ENCODE measurements at places on chromosomes 3 and 15.

GRCh38 chr3:152446495-152446894 lies 177.8 kb downstream of the MBNL1 start:
- no peak for DNase-seq

DNA sequence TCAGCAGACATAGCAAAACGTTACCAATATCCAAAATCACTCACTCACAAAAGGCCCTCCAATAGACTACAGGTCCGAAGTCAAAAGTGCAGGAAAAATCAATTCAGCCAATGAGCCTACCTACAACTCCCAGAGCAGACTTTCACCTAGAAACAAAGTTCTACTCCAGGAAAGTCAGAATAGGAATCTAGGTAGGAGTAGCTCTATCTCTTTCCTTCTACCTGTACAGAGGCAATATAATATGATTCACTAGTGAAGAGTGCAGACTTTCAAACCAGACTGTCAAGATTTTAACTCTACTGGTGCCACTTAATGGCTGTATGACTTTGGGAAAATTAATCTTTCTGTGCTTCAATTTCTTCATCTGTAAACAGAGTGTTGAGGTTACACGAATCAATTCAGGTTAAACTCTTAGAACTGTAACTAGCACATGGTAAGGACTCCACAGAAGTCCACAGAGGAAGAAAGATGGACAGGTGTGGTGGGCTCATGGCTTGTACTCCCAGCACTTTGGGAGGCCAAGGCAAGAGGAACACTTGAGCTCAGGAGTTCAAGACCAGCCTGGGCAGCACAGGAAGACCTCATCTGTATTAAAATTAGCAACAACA lies 9.4 kb downstream of the DCUN1D1 start:
- DNase-seq = no peak

- DNase-seq = no peak
These were observed 35.9 kb downstream of the PRR23E start for GRCh38 chr3:127228866-127229265.

GRCh38 chr3:17980863-17981262 lies 238.4 kb upstream of the TBC1D5 start:
- DNase-seq = no peak

DNA sequence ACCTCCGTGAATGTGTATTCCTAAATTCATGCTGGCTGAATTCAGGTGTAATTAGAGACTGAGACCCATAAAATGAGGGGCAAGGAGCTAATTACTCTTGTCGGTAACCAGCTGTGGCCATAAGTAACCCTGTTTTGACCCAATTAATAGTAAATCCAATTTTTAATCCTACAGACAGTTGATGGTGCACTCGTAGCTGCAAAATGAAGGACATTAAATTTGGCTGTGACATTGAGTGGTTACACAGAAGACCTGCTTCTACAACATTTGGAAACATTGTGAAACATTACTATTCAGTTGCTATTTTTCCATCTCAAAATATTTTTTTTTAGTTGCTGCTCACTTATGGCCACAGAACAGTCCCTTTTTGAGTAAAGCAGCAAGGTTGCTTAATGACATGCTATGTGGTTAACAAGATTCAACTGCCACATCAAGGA lies 33.0 kb downstream of the MBNL1 start:
- no peak for DNase-seq

GRCh38 chr15:65032801-65033537 lies 3.5 kb upstream of the MTFMT start:
- no peak for DNase-seq

DNA sequence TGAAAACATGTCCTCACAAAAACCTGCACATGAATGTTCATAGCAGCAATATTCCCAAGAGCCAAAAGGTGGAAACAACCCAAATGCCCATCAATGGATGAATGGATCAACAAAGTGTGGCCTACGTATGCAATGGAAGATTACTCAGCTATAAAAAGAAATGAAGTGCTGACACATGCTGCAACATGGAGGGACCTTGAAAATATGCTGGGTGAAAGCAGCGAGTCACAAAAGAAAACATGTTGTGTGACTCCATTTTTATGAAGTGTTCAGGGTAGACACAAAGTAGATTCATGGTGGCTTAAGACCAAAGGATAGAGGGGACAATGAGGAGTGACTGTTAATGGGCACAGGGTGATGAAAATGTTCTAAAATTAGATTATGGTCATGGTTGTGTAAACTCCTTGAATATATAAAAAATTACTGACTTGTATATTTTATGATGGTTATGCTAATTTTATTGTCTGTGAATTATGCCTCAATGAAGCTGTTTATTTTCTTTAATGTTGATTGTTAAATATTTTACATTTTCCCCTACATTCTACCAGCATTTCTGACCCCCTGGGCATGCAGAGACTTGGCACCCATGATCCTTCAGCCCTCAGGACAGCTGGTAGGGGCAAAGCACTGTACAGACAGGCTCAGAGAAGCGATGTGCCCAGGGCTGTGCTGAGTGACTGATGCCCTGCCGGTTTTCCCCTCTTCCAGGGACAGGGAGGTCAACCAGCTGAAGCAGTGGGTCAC lies 37.8 kb downstream of the CFAP100 start:
- no peak for DNase-seq

DNA sequence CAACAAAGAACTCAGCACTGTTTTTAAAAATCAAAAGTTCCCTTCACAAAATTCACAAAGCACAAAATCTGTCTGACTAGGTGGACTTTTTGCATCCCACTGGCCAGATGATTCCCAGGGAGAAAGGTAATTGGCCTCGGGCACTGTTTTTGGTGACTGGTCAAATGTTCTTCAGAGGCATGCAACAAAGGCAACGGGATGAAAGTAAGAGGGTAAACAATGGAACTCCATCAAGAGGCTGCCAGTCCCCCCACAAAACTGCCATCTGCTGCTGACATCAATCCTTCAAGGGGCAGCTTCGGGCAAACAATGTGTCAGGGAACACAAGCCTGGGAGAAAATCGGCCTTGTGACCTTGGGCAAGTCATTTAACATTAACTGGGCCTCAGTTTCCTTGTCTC lies 3.3 kb downstream of the SRGAP3 start:
- DNase-seq = no peak

GRCh38 chr3:107938143-107938542 lies 152.7 kb downstream of the CD47 start:
- no peak for DNase-seq

- no peak for DNase-seq
These were observed 316.8 kb upstream of the CTDSPL start for GRCh38 chr3:37544869-37545352.

DNA sequence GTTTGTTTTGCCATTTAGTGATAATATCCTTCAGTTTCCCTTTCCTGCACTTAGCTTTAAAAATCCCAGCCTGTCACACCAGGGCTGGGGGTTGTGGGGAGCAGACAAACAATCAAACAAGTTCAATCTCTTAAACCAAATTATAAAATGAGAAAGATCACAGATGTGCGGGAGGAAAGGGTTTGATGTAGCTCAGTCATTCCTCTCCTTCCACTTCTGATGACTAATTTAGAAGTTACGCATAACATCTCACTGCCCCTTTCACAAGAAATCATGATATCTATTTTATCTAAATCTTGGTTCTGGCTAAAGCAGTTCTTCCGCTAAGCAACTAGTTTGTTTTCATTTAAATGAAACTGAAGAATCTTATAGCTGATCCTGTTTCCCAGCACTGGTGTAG lies 34.1 kb upstream of the ATG7 start:
- DNase-seq = peak; percentile 17

DNA sequence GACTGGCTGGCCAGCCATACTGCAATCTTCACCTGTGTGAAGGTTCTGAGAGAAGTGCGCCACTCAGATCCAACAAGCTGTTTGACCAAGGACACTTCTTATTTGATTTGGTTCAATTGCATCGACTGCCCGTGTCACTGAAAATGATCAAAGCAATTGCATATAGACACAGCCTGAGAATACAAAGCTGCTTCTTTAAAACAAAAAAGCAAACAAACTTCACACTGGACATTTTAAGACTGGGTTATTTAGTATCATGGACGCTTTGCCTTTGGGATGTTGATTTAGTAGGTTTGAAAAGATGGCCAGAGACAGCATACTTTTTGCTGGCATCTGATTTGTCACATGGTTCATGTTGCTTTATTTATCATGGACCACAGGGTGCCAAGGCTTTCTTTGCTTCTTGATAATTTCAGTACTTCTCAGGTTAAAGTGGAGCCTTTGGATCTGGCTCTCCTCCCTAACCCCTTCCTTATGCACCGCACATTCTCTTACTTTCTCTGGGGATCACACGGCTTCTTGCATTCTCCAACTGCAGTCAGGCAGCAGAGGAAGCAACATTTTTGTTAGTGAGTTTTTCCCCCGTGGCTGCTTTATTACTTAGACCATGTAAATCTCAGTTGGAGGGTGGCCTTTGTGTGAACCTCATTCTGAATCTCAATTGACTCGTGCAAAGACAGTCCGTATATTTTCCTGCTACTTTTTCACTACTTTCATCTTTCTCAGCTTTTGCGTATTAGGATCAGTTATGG lies 151.0 kb downstream of the CD47 start:
- no peak for DNase-seq

DNA sequence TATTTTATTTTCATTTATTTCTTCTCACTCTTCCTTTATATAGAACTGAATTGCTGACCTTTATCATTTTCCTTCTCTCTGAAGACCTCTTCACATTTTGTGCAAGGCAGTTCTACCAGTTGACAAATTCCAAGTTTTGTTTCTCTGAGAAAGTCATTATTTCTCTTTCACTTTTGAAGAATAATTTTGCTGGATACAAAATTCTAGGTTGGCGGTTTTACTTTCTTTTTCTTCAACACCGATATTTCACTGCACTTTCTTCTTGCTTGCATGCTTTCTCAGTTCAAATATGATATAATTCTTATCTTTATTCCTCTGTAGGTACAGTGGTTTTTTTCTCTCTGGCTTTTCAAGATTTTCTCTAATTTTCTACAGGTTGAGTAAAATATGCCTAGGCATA lies 15.9 kb downstream of the RFX7 start:
- DNase-seq = no peak

GRCh38 chr3:65439641-65440284 lies 599.0 kb downstream of the MAGI1 start:
- DNase-seq = no peak

DNA sequence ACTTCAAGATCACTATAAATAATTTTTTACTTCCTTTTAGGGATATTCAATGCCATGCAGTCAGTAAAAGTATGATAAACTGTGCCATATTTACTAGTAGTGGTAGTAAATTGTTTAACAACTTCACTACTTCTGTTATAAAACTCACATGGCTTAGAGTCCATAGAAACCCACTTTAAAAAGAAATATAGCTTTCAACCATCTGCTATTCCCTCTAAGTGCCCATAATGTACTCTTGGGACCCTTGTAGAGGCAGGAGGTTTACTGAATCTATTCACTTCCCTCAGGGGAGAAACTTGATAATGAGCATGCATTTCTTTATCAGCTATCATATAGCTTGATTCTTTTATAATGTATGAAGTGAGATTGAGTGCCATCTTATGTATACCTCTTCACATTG lies 1448.4 kb upstream of the ALCAM start:
- no peak for DNase-seq

DNA sequence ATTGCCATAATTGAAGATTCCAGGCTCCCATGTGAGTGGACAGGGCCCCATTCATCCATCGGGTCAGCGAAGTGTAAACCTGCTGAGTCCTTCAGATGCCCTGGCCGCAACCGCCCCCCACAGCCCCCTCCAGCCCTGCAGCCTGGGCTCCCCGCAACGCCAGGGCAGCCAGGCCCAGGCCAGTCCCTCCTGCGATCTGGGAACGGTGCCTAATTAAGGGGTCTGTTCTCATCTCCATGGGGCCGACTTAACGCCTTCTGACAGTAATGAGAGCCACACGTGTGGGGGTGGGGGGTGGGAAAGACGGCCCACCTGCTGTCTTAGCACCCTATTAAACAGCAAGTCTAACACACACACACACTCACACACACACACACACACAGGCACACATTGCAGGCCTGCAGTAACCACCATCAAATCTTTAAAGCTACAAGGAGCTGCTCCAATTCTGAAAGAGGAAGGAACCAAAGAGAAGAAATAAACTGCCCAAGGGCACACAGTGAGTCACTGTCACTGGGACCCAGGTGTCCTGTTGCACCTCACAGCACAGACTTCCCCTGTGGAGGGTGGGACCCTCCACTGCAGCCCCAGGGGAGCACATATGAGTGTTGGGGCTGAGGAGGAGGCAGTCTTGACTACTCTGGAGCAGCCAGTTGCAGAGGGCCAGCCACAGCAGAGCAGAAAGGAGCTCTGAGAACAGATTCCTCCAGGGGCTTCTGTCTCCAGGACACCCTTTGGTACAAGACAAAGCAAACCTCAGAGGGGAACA lies 31.8 kb upstream of the HES1 start:
- DNase-seq = no peak

DNA sequence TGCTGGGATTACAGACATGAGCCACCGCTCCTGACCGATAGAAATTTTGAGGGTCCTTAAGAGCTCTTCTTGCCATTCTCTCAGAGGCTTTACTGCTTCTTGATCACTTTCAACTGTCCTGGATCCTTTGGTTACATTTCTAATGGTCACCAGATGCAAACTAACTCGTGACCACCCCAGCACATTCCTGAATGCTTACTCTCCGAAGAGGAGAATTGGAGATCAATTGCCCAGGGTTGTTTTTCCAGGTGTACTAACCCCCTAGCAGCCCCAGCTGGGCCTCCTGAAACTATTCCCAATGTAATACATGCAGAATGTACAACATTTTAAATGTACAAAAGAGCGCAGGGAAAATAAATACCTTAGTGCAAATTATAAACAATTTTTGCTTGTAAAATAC lies 65.1 kb upstream of the TBL1XR1 start:
- DNase-seq = no peak

GRCh38 chr3:194375473-194376240 lies 6.1 kb upstream of the LRRC15 start:
- DNase-seq = no peak

GRCh38 chr3:194381460-194381875 lies 11.9 kb upstream of the LRRC15 start:
- DNase-seq = no peak

GRCh38 chr3:169112153-169112892 lies 551.2 kb downstream of the MECOM start:
- no peak for DNase-seq

DNA sequence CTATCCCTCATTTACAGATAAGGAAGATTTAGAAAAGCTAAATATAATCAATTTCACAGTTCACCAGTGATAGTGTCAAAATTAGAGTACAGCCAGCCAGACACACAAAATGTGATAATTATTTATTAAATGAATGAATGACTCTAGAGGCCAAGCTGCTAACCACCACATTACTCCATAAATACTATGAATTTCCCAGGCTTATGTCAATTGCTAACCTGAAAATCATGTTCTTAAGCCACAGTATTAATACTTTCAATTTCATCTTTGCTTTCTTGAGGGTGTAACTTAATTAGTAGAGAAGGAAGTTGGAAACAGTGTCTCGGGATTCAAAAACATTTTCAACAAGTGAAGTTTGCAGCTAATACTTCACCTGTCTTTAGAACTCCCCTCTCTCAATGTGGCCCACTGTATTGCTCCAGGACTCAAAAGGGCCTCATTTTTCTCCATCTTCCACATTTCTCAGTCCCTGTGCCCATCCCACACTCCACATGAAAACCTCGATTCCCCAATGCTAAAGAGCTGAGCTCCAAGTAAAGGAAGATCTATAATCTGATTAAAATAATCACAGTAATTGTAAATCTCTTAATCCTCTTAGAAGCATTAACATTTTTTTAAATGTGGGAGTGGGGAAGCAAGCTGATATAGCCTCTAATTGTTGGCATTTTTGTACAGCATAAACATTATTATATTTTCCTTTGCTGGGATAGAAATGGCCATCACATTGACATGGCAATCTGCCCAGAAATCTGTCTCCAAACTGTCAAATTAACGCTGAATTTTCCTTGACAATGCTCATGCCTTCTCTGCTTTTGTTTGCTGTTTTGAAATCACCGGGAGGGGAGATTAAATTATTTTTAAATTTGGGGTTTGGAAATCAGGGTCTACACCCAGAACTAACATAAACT lies 765.1 kb downstream of the ROBO1 start:
- DNase-seq = no peak

All from activated T-cell treated with anti-CD3 and anti-CD28 coated beads for 24 hours (primary cell).